ENCODE measurements at places on chromosomes 4 and X. TPM values are rescaled to one million over a fixed set of nuclear protein-coding genes. Genes with fewer than 3 reads are reported as not detected.
A peak's percentile ranks its signal among the peaks of the same experiment; 100 is the strongest.

GRCh38 chr4:52869656-52870055 lies 7.5 kb downstream of the RASL11B start:
- DNase-seq, result no peak

DNA sequence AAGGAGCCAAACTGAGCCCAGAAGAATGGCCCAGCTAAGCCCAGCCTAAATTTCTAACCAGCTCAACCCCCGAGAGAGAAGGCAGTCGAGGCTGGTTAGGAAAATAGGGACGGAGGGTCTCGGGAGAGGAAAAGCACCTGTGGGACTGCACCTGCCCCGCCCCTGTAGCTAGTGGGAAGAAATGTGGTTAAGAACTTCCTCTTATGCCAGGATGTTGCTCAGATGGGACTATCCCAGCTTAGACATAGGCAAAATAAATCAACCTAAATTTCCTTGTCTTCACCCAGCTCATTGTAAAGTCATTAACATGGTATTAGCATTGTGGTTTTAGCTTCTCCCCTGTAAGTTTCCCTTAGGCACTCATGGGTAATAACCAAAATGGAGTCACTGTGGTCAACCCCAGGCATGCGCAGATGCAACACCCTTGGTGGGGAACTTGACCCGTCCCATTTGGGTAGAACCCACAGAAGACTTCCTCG lies 86.8 kb downstream of the ZNF718 start:
- peak; percentile 11 for DNase-seq

GRCh38 chr4:152803541-152803940 lies 23.8 kb downstream of the ARFIP1 start:
- DNase-seq, result no peak

The SNX12 gene
- total RNA-seq, result 20.5 TPM

DNA sequence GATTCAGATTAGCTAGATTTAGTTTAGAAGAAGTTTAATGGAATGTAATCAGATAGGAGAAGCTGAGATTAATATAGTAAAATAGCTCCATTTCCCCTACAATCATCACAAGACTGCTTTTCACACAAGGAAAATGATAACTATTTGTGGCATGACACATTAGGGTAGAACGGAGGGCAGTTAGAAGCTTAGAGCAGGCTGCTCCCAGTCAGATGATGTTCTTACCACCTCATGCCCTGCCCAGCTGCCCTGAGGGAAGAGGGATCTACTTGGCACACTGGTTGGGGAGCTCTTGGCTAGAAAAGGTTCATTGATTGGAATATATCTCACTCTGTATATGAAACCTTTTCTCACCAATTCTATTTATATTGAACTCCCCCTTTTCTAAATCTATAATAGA lies 180.7 kb upstream of the IL15 start:
- DNase-seq, result no peak

DNA sequence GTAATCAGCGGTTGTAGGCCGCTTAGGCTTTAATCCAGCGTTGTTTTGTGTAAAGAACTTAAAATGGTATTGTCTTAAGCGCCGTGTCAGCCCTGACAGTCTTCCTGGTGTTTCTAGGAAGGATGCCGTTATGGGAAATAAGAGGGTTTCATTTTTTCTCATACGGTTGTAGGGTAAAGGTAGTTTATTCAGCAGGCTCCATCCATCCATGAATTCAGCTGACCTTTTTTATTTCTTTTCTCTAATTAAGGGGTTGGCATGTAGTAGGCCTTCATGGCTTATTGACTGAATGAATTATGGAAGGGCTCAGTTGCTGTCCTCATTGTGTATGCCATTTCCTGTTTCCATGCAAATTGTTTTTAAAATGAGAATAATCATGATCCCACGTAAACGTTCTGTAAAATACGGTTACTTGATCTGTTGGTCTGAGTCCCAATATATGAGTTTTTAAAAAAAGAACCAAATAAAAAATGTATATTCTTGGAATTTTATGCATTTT lies 693 bp downstream of the OCIAD1 start:
- DNase-seq, result no peak

The VCX3A gene
- not detected for total RNA-seq

DNA sequence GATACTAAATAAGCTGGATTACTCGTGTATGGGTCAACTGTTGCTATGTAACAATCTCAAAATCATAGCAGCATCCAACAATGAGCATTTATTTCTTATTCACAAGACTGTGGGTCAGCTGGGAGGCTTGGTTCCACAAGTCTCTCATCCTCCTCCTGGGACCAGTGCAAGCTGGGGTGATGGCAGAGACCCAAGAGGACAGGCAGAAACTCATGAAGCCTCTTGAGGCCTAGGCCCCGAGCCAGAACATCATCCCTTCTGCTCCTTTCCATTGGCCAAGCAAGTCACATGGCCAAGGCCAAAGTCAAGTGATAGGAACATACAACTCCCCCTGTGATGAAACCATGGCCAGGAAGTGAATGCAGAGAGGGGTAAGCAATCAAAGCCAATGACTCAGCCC lies 422.1 kb downstream of the BCOR start:
- DNase-seq, result no peak

GRCh38 chr4:81452452-81453006 lies 19.2 kb downstream of the RASGEF1B start:
- no peak for DNase-seq

GRCh38 chr4:114389070-114389685 lies 209.4 kb upstream of the UGT8 start:
- no peak for DNase-seq

GRCh38 chr4:3470244-3471097 lies 7.4 kb downstream of the DOK7 start:
- DNase-seq, result no peak

- DNase-seq, result no peak
Observed at GRCh38 chrX:13687203-13687602, 1.7 kb upstream of the RAB9A start.

Data from CD4-positive, alpha-beta T cell (primary cell).